Stimulated activated CD8-positive, alpha-beta memory T cell treated with anti-CD3 and anti-CD28 coated beads, Interleukin-4, amount 100 ng/mL, for 1 hour (primary cell): ENCODE measurements at places on chromosomes 3 and 15.

DNA sequence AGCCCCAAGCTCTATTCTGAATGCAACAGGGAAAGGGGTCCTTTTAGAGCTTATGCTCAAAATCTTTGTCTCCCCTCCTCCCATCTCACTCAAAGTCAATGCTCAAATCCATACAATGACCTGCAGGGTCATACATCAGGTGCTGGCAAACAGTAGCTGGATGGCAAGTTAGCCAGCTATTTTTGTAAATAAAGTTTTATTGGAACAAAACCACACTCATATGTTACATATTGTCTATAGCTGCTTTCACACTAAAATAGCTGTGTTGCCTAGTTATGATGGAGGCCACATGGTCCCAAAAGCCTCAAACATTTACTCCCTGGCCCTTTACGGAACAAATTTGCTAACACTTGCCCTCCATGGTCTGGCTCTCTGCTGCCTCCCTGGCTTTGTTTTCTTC is 1.8 kb upstream of the FAN1 start:
- DNase-seq = no peak

GRCh38 chr15:78988361-78988911 is 43.6 kb upstream of the CTSH start:
- DNase-seq = no peak

- no peak for DNase-seq
These were observed 207.5 kb upstream of the ADAMTS9 start for GRCh38 chr3:64895106-64895990.

DNA sequence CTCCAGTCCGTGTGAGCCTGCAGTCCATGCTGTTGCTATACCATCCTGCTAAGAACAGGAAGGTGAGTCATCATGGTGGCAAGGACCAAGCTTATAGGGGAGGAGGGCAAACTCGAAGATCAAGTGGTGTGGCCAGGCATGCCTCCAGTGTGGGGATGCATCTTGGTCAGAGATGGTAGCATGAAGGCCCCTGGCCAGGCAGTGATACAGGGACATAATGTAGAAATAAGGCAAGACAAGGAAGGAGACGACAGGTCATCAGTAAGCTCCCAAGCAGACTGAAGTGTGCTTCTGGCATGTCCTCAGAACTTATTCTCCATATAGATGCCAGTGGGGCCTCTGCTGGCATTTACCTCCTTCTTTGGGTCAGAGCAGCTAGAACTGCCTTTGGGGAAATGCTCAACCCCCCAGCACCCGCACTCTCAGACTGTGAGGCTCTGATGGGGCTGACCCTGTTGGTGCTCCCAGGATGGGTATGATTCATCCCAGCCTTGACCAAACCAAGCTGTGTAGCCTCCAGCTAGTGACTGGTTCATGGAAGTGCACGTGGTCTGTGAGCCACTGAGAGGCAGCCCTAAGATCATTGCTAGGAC is 52.5 kb upstream of the ATP2B2 start:
- DNase-seq = no peak

DNA sequence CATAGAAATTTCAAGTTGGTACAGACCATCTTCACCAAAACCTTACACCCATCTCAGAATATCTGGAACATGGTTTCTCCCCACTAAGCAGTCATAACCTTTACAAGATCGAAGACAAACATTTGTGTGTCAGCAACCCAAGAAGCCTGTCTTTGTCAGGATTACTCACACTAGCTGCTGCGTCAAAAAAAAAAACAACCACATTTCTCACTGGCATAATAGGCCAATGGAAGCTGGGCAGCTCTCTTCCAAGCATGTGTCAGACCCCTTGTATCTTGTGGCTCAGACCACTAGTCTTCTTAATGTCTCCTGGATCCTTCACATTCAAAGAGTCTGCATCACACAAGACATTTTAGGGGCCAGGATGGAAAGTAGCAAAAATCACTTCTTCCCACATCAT is 266.9 kb upstream of the IGF1R start:
- DNase-seq = no peak
